ENCODE measurements at places on chromosomes 3 and 15.

DNA sequence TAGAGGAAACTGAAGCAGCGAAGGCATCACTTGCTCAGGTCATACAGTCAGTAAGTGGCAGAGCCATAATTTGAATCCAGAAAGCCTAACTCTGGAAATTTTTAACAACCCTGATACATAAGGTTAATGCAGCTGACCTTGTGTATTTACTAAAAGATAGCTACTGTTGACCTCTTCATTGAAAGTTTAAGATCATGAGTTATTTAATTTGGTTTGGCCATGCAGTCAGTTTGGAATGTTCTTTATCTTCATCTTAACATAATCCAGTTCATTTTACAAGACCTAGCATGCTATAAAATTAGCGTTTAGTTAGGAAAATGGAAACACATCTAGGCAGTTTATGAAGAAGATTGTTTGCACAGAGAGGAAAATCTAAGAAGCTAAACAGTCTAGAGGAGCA lies 240.9 kb downstream of the RBMS3 start:
- DNase-seq, result no peak

DNA sequence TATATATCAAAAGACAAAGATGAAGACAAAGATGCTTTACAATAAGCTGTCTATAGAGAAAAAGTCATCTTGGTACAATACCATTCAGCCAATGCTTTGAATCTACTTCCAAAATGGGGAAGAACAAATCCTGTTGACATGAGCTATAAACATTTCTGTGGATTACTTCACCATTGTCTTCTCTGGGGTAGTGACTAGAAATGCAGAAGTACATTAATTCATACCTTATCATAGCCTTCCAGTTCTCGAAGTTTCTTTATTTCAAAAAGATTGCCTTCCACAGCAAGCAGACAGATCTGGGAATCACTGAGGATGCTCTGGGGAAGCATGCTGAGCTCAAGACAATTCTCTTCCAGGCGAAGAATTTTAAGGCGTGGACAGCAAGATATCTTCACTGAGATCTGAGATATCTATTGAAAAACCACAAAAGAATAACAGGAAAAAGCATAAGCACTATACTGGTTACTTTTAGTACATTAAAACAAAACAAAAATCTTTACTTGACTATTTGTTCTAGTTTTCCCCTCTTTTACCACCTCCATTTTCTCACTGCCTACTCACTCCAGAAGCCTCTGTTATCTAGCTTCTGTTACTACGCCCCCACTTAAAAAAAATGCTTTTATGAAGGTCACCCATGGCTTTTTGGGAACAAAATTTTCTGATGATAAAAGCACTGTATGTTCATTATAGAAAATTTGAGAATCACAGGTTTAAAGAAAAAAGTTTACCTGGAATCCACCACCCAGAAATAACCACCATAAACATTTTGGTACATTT lies 3.6 kb downstream of the LRRC57 start:
- no peak for DNase-seq

- DNase-seq, result peak; percentile 62
Measured at GRCh38 chr3:35393901-35394799, 245.2 kb upstream of the ARPP21 start.

DNA sequence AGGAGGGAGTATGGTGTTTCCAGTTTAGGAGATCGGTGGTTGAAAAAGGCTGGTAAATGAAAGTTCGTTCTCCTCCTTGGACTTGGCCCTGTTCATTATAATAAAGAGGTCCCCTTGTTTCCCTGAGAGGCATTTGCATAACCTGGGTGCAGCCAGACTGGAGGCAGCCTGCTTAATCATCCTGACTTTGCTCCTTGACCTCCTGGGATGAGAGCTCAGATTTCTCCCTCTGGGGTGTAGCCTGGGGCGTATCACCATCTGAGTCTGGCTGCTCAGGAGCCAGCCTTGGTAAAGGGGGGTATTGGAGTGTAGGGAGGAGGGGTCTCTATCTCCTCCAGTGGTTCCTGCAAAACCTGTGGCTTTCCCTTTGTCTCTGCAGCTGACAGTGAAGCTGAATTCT lies 21.3 kb upstream of the ACAD9 start:
- no peak for DNase-seq

GRCh38 chr15:60652870-60653269 lies 173.9 kb upstream of the ICE2 start:
- DNase-seq, result no peak

- DNase-seq, result no peak
Measured at GRCh38 chr3:107910713-107911259, 180.0 kb downstream of the CD47 start.

DNA sequence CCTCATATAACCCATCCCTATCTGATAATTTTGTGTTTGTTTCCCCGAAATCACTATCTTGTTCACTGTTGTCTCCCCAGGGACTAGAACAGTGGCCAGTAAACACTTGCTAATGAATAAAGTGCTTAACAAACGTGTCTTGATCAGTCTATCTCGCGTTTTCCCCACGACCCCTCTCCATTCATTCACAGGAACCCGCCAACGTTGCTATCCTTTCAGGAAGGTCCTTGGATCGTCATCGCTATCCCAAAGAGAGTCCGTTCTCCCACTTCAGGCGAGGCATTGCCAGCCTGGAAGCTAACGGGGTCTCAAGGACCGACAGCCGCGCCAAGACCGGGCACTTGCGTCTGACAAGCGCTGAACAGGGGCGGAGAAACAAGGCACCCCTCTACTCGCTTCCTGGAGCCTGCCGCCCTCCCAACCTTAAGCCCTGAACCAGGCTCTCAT lies 344 bp downstream of the LINS1 start:
- DNase-seq, result no peak

GRCh38 chr3:46935168-46935858 lies 41.2 kb downstream of the CCDC12 start:
- DNase-seq, result peak; percentile 36

Data from retina (tissue), 1 donor.